ENCODE measurements at places on chromosomes 5 and 9. TPM values are rescaled to one million over a fixed set of nuclear protein-coding genes. Genes with fewer than 3 reads are reported as not detected.

- no peak overlapping the region for H3K27ac ChIP-seq
- no peak overlapping the region for H3K4me3 ChIP-seq
- DNase-seq, result no peak
- no peaks in the 10 kb centered on the region for H3K27me3 ChIP-seq
- H3K4me1 ChIP-seq, result no peaks in the 10 kb centered on the region
- H3K36me3 ChIP-seq, result no peaks in the 10 kb centered on the region
Measured at GRCh38 chr9:122053064-122053463, 40.0 kb downstream of the TTLL11 start.

- H3K27ac ChIP-seq, result no peak overlapping the region
- no peak overlapping the region for H3K4me3 ChIP-seq
- H3K27me3 ChIP-seq, result no peaks in the 10 kb centered on the region
- H3K4me1 ChIP-seq, result no peaks in the 10 kb centered on the region
- H3K36me3 ChIP-seq, result no peaks in the 10 kb centered on the region
Measured at GRCh38 chr5:54601411-54602230, 84.1 kb downstream of the SNX18 start.

- H3K36me3 ChIP-seq, result no peaks in the 10 kb centered on the region
- H3K4me1 ChIP-seq, result no peaks in the 10 kb centered on the region
- DNase-seq, result no peak
- H3K27me3 ChIP-seq, result no peaks in the 10 kb centered on the region
Measured at GRCh38 chr9:4935001-4935672, 49.9 kb upstream of the JAK2 start.

DNA sequence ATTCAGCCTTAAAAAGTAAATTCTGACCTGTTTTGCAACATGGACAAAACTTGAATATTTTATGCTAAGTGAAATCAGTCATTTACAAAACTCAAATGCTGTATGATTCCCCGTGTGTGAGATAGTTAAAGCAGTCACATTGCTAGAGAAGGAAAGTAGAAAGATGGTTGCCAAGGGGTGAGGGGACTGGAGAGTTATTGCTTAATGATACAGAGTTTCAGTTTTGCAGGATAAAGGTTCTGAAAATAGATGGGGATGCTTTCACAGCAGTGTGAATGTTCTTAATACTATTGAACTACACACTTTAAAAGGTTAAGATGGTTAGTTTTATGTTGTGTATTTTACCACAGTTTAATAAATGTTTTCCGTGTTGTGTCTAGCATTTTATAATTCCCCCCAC is 51.2 kb downstream of the SGCD start:
- H3K36me3 ChIP-seq, result no peaks in the 10 kb centered on the region
- no peak overlapping the region for H3K4me3 ChIP-seq
- no peak for DNase-seq
- H3K27me3 ChIP-seq, result no peaks in the 10 kb centered on the region
- no peak overlapping the region for H3K27ac ChIP-seq

DNA sequence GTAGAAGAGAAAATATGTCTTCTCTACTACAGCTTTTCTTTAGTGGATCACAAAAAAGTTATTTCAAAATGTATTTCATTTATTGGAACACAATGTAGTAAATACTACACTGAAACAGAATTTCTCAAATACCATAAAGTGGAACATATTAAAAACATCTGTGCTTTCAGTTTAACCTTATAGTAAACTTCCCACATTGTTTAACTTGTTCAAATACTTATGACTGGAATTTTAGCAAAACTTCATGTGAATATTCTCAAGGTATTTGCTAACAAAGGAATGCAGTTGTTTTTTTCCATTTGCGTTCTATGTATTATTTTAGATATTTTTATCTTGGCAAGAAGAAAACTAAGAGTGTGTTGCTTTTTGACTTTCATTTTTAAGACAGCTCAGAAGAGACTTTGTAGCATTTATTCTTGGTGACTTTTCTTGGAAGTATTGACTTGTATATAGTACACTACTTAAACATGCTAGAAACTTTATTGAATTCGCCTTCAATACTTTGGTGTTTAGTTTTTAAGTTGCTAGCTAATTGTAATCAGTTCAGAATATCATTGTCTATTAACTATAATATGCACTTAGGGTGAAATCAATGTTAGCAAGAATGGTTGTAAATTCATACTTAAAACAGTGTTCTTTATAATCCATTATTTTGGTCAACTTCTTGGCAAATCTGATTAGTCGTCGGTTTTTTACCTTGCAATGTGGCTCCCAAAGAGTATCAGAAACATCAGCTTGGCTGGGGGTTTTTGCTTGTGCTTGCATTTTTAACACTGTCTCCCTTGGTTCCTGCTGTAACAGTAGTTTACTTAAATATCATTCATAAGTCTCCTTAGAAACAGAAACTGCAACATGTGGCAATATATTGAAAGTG is 5.0 kb upstream of the RHOBTB3 start:
- H3K4me3 ChIP-seq, result no peak overlapping the region
- peak overlapping the region; percentile 21 for H3K27ac ChIP-seq
- H3K27me3 ChIP-seq, result no peaks in the 10 kb centered on the region
- no peak for DNase-seq
- H3K36me3 ChIP-seq, result no peaks in the 10 kb centered on the region
- H3K4me1 ChIP-seq, result peaks cover 36% of the 10 kb centered on the region

OGN gene
- total RNA-seq, result 43.5 TPM

TEK gene
- total RNA-seq, result 5.6 TPM

TRAPPC13 gene
- total RNA-seq, result 32.7 TPM

CER1 gene
- 0.53 TPM for total RNA-seq

LCN15 gene
- 35.9 TPM for total RNA-seq

ARL15 gene
- 66.3 TPM for total RNA-seq

PCDHAC1 gene
- total RNA-seq, result 6.3 TPM

ORM2 gene
- total RNA-seq, result 52.0 TPM

NEURL1B gene
- 3.9 TPM for total RNA-seq

DNA sequence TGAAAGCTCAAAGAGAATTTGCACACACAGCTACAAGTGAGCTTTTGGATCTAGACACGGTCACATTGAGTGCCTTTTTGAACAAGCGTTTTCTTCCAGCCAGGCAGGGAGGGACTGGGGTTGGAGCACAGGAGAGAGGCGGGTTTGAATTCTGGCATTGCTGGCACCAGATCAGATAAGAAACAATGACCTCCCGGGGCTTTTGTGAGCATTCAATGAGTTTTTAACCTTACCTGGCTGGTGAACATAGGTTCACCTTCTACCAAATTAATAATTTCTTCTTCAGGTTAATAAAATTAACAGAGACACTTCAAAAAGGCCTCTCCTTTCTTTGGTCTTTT is 312.9 kb upstream of the MSX2 start:
- no peak overlapping the region for H3K27ac ChIP-seq
- DNase-seq, result no peak
- H3K4me1 ChIP-seq, result no peaks in the 10 kb centered on the region
- H3K4me3 ChIP-seq, result no peak overlapping the region
- H3K36me3 ChIP-seq, result no peaks in the 10 kb centered on the region

- DNase-seq, result no peak
- peaks cover 3% of the 10 kb centered on the region for H3K4me1 ChIP-seq
- no peak overlapping the region for H3K27ac ChIP-seq
- no peaks in the 10 kb centered on the region for H3K27me3 ChIP-seq
- no peak overlapping the region for H3K4me3 ChIP-seq
Measured at GRCh38 chr9:134486143-134486591, 155.4 kb upstream of the COL5A1 start.

- no peaks in the 10 kb centered on the region for H3K36me3 ChIP-seq
- H3K4me3 ChIP-seq, result no peak overlapping the region
- no peak overlapping the region for H3K27ac ChIP-seq
- H3K27me3 ChIP-seq, result no peaks in the 10 kb centered on the region
Measured at GRCh38 chr9:15606643-15607472, 54.0 kb downstream of the CCDC171 start.

- no peak overlapping the region for H3K27ac ChIP-seq
- no peaks in the 10 kb centered on the region for H3K4me1 ChIP-seq
- H3K27me3 ChIP-seq, result no peaks in the 10 kb centered on the region
- H3K4me3 ChIP-seq, result no peak overlapping the region
- no peak for DNase-seq
Measured at GRCh38 chr5:79794347-79794746, 104.7 kb downstream of the CMYA5 start.

- H3K27ac ChIP-seq, result peak overlapping the region; percentile 94
- H3K36me3 ChIP-seq, result no peaks in the 10 kb centered on the region
- peak overlapping the region; percentile 90 for H3K4me3 ChIP-seq
- peaks cover 20% of the 10 kb centered on the region for H3K4me1 ChIP-seq
- H3K27me3 ChIP-seq, result no peaks in the 10 kb centered on the region
Measured at GRCh38 chr9:35690294-35690613, 529 bp upstream of the TPM2 start.

LCN10 gene
- total RNA-seq, result not detected

DNA sequence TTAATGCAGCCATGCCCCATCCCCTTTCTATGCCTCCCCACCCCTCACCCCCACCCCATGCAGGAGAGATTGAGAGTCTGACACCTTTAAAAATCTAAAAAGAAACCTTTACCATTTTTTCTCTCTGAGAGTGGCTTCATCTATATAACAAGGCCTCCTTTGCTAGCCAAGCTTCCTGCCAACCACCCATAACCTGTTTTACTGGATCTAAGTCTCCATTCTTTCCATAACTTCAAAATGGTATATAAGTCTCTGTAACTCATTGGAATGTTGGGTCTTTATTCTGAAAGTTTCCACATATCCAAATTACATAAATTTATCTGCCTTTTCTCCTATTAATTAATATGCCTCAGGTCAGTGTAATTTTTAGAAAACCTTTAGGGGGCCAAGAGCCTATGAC is 1174.0 kb downstream of the MAT2B start:
- H3K27ac ChIP-seq, result no peak overlapping the region
- no peaks in the 10 kb centered on the region for H3K27me3 ChIP-seq
- H3K4me1 ChIP-seq, result no peaks in the 10 kb centered on the region

DNA sequence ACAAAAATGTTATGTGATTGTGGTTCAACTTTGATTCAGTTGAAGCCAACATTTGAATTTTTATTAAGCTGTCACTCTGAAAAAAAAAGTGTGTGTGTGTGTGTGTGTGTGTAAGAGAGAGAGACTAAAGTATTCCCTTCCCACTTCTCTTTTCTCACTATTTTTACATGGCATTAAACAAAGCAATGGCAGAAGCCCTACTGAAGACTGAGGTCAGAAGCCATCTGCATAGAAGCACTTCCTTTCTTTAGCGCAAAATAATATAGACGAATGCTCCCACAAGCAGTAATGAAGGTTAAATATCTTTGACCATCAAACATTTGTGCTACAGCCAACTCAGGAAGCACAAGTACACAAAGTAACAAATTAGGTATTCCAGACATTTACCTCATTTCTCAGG is 540.5 kb downstream of the KCTD16 start:
- H3K4me1 ChIP-seq, result no peaks in the 10 kb centered on the region
- no peak overlapping the region for H3K4me3 ChIP-seq
- no peak for DNase-seq

DNA sequence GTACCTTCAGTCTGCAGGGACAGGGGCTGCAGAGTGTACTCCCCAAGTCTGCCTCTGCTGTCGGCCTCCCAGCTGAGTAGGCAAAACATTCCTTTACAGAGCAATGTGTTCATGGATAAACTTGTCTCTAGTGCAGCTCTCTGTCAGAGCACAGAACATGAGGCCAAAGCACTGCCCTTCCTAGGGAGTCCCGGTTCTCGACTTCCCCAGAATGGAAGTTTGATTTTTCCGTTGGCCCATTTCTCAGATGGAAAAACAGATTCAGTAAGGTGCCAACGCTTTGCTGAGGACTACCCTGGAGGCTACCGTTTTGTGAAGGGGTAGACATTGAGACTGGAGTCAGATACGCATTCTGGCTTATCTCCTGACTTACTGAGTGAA is 422 bp upstream of the TRIM32 start:
- peak overlapping the region; percentile 54 for H3K4me3 ChIP-seq
- DNase-seq, result peak; percentile 17
- H3K27me3 ChIP-seq, result no peaks in the 10 kb centered on the region
- H3K4me1 ChIP-seq, result peaks cover 20% of the 10 kb centered on the region

TLR4 gene
- 1.7 TPM for total RNA-seq

GDF9 gene
- 0.76 TPM for total RNA-seq

DNA sequence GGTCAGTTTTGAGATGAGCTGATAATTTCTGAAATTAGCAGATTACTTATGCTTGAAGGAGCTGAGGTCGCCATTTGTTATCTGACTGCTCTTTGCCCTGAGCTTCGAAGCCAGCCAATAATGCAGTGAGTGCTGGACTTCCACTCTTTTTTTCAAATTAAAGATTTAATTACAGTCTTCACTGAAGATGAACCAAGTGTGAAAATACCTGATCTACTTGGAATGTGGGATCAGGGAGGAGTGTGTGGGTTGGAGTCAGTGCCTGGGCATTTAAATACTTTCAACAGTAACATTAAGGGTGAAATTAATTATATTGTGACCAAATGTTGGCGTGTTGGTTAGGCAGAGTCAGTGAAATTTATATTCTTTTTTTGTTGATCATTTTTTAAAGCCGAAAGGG is 23.9 kb upstream of the DMRT3 start:
- no peak overlapping the region for H3K27ac ChIP-seq
- no peak overlapping the region for H3K4me3 ChIP-seq
- peaks cover 27% of the 10 kb centered on the region for H3K27me3 ChIP-seq
- H3K36me3 ChIP-seq, result no peaks in the 10 kb centered on the region
- no peaks in the 10 kb centered on the region for H3K4me1 ChIP-seq
- DNase-seq, result no peak

DNA sequence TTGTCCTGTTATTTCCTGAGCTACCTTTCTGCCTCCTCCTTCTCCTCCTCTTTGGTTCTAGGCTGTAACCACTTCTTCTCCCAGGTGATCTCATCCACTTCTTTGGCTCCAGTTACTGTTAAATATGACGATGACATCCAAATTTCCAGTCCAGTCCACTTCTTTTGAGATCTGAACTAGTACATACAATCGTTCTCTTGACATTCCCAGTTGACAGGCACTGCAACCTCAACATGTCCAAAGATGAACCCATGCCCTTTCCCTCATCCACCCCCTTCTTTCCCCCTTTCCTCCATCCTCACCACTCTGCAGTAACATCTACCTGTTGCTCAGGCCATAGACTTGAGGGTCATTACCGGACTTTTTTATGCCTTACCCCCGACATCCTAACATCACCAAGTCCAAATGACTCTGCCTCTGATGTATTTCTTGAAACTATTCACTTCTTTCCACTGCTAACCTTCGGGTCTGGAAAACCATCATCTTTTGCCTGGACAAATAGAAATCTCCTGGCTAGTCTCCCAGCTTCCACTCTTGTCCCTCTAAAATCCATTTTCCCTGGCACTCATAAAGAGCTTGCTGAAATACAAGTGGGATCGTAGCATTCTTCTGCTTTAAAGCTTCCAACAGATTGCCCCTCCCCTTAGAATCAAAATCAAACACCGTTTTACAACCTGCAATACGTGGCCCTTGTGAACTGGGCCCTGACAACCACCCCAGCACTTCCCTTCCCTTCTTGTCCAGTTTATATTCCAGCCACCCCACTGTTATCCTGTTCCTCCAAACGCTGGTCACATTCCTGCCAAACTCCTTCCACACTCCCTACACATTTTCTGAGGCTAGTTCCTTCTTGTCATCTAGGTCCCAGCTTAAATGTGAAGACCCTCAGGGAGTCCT is 31.5 kb downstream of the KLF9 start:
- H3K27ac ChIP-seq, result no peak overlapping the region
- H3K27me3 ChIP-seq, result no peaks in the 10 kb centered on the region
- no peaks in the 10 kb centered on the region for H3K4me1 ChIP-seq
- no peak for DNase-seq
- no peaks in the 10 kb centered on the region for H3K36me3 ChIP-seq

All from hepatocyte (in vitro differentiated cells).